ENCODE measurements at places on chromosomes 6 and 20.

DNA sequence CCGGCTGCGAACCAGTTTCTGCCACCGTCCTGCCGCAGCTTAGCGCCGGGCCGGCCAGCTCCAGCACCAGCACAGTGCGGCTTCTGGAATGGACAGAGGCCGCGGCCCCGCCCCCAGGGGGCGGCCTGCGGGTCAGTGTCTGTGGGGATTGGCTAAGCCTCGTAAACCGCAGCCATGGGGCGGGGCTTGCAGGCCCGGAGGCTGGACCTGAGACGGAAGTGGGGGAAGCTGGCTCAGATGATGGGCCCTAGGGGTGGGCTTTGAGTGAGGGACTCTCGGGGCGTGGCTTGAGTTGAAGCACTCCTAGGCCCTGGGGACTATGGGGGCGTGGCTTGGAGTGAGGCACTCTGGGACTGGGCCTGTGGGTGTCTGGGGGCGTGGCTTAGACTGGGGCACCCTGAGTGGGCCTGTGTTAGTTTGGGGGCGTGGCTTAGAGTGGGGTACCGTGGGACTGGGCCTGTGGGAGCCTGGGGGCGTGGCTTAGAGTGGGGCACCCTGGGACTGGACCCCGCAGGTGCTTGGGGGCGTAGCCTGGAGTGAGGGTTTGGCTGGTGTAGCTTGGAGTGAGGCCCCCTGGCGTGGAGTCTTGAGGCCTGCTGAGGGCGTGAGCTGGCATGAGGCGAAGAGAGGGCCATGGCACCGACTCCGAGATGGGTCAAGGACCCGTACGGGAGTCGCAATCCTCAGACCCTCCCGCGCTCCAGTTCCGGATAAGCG lies 6.6 kb downstream of the L3MBTL1 start:
- DNase-seq: peak; percentile 83

DNA sequence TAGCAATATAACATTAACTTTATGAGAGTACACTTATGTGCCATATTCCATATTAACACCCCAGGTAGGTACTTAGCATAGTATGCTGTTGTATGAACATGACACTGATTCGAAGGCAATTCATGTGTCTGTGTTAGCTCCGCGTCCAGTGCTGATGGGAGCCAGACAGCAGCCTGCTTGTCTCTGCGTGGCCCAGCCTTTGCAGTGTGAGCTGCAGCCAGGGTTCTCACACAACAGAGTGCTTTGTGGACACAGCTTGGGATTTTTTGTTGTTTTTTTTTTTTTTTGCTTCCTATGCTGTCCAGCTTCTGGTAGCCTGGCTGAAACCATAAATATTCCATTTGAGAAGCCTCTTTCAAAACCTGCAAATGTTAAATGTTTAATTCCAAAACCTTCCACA lies 350.9 kb downstream of the SMOC2 start:
- no peak for DNase-seq

GRCh38 chr6:146593986-146594385 lies 4.8 kb upstream of the ADGB start:
- DNase-seq: no peak

DNA sequence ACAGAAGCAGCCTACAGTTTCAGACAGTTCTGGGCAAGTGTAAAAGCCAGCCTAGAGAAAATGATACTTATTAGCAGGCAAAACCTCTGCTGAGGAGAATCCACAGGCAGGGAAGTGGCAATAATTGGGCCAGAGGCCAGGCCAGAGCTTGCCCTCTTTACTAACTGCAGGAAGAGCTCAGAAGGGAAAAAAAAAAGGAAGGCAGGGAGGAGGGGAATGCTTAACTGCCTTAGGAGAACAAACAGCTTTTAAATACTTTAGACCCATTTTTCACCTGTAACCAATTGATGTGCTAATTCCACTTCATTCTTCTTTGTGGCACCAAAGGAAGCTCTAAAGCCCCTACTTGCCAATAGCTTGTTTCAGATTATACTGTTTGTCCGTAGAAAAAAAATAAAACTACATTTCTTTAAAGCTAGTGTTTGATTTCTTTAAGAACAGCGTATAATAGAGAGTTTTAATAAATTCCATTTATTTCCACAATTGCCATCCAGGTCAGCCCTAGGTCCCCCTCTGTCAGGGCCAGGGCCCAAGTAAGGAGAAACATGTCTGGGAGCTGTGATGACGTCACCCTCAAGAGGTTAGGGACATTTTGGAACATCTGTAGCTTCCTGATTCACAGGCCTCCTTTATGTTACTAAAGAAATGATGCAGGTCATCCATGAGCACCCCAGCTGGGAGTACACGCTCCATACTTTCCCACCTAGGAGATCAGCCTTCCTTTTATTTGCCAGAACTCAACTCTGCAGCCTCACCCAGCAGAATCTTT lies 384.3 kb downstream of the CDC5L start:
- DNase-seq: no peak

GRCh38 chr6:68880050-68880813 lies 245.2 kb downstream of the ADGRB3 start:
- no peak for DNase-seq

DNA sequence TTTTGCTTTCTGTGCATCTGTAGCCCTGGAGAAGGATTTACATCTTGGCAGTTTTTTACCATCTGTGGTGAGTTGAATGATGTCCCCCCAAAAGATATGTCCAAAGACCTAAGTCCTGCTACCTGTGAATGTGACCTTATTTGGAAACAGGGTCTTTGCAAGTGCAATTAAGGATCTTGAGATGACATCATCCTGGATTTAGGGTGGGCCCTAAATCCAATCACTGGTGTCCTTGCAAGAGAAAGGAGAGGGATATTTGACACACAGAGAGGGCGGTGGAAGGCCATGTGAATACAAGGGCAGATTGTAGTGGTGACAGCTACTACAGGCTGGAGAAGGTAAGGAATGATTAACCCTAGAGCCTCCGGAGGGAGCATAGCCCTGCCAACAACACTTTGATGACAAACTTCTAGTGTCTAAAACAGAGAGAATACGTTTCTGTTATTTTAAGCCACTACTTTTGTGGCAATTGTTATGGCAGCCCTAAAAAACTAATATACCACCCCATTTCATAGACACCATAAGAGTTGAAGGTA lies 35.1 kb downstream of the MKKS start:
- no peak for DNase-seq

DNA sequence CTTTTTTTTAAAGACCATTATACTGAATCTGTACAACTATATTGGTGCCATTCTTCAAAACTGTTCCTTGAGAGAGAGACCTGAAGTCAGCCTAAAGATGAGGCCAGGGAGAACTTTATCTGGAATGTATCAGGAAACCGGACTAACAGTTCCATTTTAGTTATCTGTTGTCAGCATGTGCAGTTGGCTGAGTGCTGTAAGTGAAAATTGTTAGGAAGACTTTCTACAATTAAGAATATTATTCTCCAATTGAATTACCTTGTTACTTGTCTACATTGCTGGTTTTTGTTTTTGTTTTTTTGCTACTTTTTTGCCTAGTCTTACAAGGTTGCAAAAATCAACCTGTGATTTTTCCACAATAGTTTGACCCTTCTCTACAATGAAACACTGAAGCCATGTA lies 7.5 kb downstream of the CEP57L1 start:
- DNase-seq: no peak

DNA sequence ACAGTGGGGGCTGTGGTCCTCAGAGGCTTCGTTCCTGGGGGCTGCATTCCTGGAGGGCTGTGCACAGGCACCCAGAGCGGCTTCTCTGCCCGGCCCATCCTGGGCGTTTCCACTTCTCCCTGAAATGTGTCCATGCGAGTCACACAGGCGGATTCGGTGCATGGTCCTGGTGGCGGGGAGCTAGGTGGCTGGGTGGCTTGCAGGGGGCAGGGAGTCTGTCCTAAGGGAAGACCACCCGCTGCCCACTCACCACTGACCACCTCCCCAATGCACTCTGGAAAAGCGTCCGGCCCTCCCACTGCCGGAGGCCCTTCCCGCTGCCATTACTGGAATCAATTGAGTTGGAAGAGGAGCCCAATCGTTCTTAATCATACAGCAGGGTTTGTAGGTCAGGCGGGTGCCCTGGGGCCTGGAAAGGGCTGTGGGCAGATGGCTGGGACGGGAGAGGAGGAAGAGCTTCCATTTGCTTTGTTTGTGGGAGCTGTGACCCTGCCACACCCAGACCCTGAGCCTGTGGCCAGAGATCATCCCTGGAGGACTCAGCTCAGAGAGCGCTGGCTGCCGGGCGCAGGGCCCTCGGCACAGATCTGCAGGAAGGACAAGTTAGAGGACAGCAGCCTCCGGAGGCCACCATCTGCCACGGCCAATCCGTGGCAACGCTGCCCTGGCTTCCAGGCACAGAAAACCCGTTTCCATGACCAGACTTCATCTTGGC lies 6.4 kb downstream of the CHRNA4 start:
- DNase-seq: no peak

DNA sequence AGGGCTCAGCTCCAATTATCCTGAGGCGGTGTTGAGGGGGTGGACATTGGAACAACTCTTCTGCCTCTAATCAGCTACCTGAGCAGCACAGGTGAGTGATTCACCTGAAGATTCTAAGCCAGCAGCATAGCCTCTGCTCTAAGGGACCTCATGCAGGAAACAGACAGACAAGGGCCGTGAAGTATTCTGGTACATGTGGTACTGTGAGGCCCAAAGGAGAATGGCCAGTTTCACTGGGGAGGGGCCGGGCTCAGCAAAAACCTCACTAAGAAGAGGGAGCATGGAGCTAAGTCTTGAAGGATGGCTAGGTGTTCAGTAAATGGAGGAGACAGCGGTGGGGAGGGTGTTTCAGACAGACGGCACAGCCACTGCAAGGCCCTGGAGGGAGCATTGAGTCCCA lies 58.5 kb upstream of the CCDC167 start:
- no peak for DNase-seq

- no peak for DNase-seq
These were observed 139.7 kb upstream of the FLRT3 start for GRCh38 chr20:14477125-14477524.

GRCh38 chr6:111573892-111574797 lies 31.5 kb downstream of the TRAF3IP2 start:
- peak; percentile 84 for DNase-seq

All from AG09309 (cell line).